ENCODE measurements at places on chromosomes 11 and 22.

DNA sequence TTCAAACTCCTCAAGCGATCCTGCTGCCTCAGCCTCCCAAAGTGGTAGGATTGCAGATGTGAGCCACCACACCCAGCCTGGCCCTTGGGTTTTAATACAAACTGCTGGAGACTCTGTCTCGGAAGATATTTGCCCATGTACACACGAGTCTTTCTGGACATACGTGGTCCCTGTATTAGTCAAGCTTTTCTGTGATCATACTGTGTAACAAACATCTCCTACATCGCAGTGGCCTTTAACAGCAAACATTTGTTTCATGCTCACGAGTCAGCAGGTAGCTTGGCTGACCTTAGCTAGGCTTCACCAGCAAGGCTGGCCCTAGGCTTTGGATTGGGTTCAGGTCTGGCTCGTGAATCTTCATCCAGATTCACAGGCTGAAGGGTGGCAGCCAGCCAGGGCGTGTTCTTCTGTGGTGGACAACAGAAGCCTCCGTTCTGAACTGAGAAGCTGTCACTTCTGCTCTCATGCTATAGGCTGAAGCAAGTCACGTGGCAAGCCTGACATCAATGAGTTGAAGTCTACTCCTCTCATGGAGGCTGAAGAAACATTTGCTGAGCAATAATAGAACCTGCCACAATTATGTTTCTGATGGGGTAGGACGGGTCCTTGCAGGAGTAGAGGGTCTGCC is 8.8 kb downstream of the KIAA1671 start:
- no peak for DNase-seq

DNA sequence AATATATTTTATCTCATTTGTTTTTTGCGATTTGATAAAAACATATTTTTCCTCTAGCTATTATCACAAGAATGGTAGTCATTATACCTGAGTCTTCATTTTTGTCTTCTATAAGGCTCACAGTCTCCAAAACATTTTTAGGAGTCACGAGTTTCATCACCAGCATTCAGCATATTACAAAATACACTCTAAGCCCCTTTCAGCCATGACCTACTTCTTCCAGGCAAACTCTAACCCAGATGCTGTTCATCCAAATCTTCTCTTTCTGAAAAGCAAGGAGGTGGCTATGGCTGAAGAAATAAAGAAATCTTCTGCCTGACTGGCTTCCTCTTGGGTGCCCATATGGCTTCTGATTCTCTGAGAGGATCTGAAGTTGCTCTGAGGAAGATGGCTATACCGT is 35.7 kb upstream of the USP47 start:
- DNase-seq, result no peak

GRCh38 chr22:35399678-35400500 is at the start of gene MCM5:
Gene MCM5, plus strand, starts transcription at chr22:35400140. Its CDS starts 299 bp downstream, at chr22:35400439.
- peak; percentile 99 for DNase-seq

DNA sequence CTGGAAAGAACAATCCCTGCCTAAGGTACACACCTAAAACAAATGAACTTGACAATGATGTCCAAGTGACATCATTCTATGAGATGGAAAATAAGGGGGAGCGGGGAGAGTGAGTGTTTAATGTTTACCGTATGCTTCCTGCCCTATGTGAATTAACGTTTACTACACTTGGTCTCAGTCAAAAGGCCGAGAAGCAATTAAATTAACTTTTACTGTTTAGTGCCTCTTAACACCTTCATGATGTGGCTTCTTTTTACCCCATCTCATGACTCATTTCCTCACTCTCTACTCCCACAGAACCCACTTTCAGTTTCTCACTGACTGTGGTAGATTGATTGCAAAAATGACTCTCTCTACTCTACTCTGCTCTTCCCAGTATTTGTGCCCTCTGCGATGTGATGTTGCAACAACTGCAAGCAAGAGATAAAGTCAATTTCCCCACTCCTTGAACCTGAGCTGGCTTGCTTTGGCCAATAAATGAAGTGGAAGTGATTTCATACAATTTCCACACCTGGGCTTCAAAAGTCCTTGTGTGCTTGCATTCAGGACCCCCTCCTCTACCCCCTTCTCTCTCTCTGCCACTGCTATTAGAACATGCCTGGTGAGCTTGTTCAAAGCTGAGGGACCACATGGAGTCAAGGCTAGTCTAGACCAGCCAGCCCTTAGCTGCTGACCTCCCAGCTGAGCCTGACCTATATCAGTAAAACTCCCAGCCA is 11.6 kb upstream of the ALKBH3 start:
- peak; percentile 72 for DNase-seq

GRCh38 chr11:30705913-30706675 is 119.9 kb upstream of the MPPED2 start:
- DNase-seq, result no peak

All from activated CD8-positive, alpha-beta memory T cell treated with anti-CD3 and anti-CD28 coated beads, Interleukin-2, amount 10 ng/mL, durations not matched to agents 7 days and 5 days (primary cell).